ENCODE measurements at places on chromosomes 6 and 20. TPM values are rescaled to one million over a fixed set of nuclear protein-coding genes. Genes with fewer than 3 reads are reported as not detected.

The CDH4 gene
- 0.29 TPM for total RNA-seq

The CRIP3 gene
- not detected for total RNA-seq

The LAMP5 gene
- total RNA-seq, result 0.12 TPM

The MPIG6B gene
- total RNA-seq, result not detected

The HSPA1A gene
- total RNA-seq, result 155 TPM

The LRP11 gene
- 67.0 TPM for total RNA-seq

The PRL gene
- not detected for total RNA-seq

The TMEM244 gene
- 2.5 TPM for total RNA-seq

The TFAP2B gene
- not detected for total RNA-seq

The MICB gene
- total RNA-seq, result 34.4 TPM

The NRN1 gene
- total RNA-seq, result 32.8 TPM

The COL9A3 gene
- 5.9 TPM for total RNA-seq

The MLN gene
- total RNA-seq, result not detected

The C20orf141 gene
- not detected for total RNA-seq

The HUS1B gene
- 0.98 TPM for total RNA-seq

The ZNF334 gene
- total RNA-seq, result not detected

The CALHM4 gene
- total RNA-seq, result not detected

The TAP1 gene
- total RNA-seq, result 84.7 TPM

The HDGFL1 gene
- total RNA-seq, result not detected

The SCP2D1 gene
- not detected for total RNA-seq

All from RPMI7951 (cell line).